ENCODE measurements at places on chromosomes 3 and 15.

DNA sequence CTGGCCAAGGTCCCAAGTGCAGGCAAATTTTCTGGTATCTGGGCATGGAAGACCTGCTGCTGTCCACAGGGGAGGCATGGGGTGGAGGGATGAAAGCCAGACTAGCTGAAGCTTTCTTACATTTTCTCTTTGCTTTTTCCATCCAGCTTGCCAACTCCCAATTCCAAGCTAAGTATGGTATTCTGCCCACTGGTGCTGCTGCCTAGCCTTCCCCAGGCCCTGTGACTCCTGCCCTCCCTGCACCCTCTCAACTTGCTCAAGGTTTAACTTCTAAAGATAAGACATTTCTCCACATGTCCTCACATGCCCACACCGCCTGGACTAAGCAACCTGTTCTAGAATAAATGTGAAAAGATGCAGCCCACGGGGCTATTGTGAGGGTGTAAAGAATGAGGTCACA lies 59.5 kb upstream of the HACD2 start:
- DNase-seq, result no peak

DNA sequence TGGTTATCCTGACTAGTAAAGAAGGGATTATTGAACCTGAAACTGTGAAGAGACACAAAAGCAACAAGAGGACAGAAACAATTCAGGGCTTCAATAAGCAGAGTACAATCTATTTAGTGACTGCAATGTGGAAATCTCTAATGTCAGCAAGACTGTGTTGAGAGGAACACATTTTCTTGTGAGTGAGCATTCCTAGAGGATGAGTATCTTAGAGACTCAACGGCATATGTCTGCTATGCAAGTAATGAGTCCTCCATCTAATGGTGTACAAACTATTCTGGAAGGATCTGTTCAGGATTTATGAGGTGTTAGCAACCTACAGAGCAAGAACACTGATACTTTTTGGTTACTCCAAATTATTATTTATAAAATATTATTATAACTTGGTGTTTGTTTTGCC lies 226.5 kb upstream of the NDN start:
- no peak for DNase-seq

- no peak for DNase-seq
These were observed 202.5 kb downstream of the SATB1 start for GRCh38 chr3:18222686-18223085.

- peak; percentile 47 for DNase-seq
These were observed 474 bp downstream of the MINAR1 start for GRCh38 chr15:79432345-79433275.

GRCh38 chr3:133092681-133093080 lies 54.5 kb downstream of the TMEM108 start:
- no peak for DNase-seq

GRCh38 chr15:79310612-79310984 lies 314 bp upstream of the TMED3 start:
- no peak for DNase-seq

GRCh38 chr15:70094690-70095311 lies 2.9 kb downstream of the TLE3 start:
- DNase-seq, result no peak

DNA sequence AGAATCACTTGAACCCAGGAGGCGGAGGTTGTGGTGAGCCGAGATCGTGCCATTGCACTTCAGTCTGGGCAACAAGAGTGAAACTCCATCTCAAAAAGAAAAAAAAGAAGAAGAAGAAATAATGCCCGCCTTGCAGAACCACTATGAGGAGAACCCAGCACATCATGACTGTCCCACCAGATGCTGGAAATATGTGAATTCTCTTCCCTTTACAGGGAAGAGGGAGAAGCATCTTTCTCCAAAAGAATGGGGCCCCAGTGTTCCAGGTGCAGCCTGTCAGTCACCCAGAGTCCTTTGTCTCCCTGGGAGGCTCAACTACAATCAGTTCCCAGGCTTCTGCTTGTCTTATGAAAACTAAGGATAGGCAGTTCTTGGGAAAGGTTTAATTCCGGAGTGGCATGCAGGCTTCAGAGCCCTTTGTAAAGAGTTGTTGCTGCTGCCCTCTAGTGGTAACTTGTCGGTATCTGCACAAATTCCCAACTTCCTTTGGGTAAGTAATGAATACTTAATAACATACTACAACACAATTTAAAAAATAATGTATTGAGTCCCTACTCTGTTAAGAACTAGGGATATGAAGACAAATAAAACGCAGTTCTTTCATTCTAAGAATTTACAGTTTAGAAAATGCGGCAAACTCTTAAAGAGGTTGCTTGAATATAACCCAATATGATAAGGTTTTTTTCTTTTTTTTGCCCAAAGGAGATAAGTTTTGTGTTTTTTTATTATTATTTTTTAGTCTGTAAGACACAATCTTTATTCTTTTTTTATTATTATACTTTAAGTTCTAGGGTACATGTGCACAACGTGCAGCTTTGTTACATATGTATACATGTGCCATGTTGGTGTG lies 18.6 kb upstream of the TICRR start:
- peak; percentile 61 for DNase-seq

DNA sequence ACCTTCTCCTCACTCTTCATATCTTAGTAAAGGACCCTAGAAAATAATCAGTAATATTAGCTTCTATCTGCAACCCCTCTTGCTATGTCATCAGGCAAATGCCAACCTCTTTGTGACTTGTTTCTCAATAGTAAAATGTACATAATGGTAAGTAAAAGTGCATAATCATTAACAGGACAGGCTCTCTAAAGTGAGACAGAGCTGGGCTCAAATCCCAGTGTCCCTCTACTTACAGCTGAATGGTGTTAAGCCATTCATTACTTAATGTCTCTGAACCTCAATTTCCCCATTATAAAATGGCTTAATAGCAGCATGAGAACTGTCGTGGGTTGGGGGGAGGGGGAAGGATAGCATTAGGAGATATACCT lies 62.6 kb upstream of the ATP11B start:
- no peak for DNase-seq

DNA sequence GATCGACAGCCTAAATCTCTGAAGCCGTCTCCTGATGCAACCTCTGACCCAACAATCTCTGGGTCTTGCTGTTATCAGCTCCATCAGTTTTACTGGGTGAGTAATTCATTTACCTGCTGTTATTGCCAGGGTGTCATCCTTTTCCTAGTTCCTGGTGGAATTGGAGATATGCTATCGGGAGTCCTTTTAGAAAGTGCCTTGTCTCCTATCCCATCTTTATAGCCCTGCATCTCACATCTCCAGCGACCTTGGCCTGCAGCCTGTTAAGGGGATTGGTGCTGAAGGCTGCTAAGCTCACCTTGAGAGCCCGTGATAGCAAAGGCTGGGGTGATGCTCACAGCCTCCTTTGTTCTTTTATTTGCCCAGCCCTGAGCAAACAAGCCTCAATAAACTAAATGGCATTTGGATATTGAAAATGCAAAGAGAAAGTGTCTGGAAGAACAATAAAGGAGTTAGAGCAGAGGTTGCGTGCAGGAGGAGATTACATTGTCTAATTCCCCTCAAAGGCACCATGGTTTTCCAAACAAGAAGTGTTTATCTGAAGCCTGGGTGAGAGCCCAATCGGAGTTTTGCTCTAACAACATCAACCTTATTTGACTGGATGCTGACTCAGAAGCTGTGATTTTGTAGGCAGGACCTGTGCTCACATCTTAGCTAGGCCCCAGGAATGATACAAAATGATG lies 101.8 kb downstream of the RPLP1 start:
- no peak for DNase-seq

GRCh38 chr3:42502429-42503250 lies at the start of gene VIPR1:
TSS of gene VIPR1 (plus strand) at chr3:42502643. CDS start at chr3:42502736, 93 bp downstream.
- peak; percentile 88 for DNase-seq

GRCh38 chr3:89049119-89049518 lies 58.3 kb upstream of the EPHA3 start:
- DNase-seq, result no peak

GRCh38 chr3:192907784-192908183 lies 9.9 kb downstream of the MB21D2 start:
- DNase-seq, result no peak

GRCh38 chr15:24899795-24900194 lies 55.0 kb upstream of the SNRPN start:
- DNase-seq, result no peak

GRCh38 chr3:72782521-72782920 lies 65.7 kb downstream of the SHQ1 start:
- no peak for DNase-seq

GRCh38 chr3:165195640-165196576 lies at the start of gene SLITRK3:
TSS of gene SLITRK3 (minus strand) at chr3:165196384. CDS start at chr3:165190830, 5,554 bp downstream.
- peak; percentile 58 for DNase-seq

- no peak for DNase-seq
These were observed 6.4 kb upstream of the SLC51B start for GRCh38 chr15:65038836-65039235.

Measured in ecto neural progenitor cell (in vitro differentiated cells).